Aorta (tissue), 5 donors: ENCODE measurements at places on chromosomes 3 and 15. TPM values are rescaled to one million over a fixed set of nuclear protein-coding genes. Genes with fewer than 3 reads are reported as not detected.

DYNC1LI1 gene
- total RNA-seq = 32.2 TPM

DNA sequence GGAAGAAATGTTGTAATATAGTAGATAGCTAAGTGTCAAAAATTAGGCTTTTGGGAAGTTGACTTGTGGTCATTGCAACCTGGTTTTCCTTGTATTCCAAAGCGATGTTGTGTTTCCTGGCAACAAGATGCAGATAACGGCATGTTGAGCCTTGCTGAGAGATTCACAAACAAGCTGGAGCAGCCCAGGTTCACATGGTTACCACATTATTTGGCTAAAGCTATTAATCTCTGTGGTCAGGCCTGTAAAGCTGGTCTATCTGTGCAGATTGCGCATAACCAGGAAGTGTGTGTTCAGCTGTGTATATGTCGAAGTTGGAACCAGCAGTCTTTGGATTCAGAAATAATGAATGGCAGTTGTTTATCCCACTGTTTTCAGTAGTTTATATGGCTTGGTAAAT, 6.6 kb downstream of the TIPARP start:
- no peak overlapping the region for H3K27ac ChIP-seq
- H3K36me3 ChIP-seq = peaks cover 2% of the 10 kb centered on the region
- peaks cover 3% of the 10 kb centered on the region for H3K4me1 ChIP-seq
- no peak for DNase-seq
- no peak overlapping the region for H3K4me3 ChIP-seq

DNA sequence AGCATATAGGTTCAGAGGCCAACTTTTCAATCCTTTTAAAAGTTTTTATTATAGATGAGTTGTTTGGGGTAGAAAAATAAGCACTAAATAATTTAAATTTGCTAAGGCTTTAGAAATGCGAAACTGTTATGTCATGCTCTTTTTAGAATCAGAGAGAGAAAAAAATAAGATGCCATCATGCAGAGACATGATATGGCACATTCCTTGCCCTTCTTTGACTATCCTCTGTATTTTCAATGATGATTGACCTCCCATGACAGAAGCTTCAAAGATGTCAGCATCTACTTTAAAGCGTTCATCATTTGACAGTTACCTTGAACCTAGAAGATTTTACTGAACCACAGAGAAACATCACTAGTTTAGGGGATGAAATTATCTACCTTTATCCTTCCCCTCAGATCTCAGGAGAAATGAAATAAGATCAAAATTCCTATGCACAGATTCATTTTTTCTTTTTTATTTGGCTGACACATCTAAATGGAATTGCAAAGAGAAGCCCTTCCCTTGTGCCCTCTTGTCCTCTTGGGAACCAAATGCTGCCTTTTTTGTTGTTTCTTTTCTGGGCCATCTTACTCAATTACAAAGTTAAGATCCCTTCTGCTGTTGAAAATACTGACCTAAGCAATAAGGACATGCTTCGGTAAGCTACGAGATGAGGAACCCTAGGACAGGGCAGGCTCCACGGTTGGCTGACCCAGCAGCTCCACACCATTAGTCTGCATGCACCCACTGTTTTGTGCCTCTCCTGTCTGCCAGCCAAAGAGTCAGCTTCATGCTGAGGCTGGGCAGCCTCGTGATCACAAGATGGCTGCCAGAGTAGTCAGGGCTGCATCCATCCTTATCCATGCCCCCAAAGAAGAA, 289.7 kb upstream of the TPM1 start:
- H3K4me1 ChIP-seq = no peaks in the 10 kb centered on the region
- peak; percentile 62 for DNase-seq
- no peak overlapping the region for H3K4me3 ChIP-seq
- no peaks in the 10 kb centered on the region for H3K27me3 ChIP-seq

SERPINI2 gene
- total RNA-seq = 0.51 TPM

ARL8B gene
- total RNA-seq = 61.3 TPM
